ENCODE measurements at places on chromosomes 2 and 18. TPM values are rescaled to one million over a fixed set of nuclear protein-coding genes. Genes with fewer than 3 reads are reported as not detected.

Gene PAX8
- 1.0 TPM for total RNA-seq

Gene CNGA3
- under 0.01 TPM for total RNA-seq

Gene ZSWIM2
- total RNA-seq, result 0.32 TPM

DNA sequence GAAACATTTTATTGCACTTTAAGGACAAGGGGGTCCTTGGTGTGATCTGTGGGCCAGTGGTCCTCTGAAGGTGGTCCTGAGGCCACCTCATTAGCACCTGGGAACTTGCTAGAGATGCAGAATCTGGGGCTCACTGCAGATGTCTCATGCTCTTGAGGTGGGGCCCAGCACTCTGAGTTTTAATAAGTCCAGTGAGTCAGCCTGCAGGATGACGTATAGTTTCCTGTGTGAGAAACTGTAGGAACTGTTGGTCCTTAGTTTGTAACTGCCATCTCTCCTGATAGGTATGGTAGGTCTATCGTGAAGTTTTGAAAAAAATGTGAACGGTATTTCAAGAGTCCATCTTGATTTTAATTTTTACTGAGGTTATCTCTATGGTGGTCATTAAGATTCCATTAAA is 2.8 kb downstream of the TRPM8 start:
- H3K27ac ChIP-seq, result no peak overlapping the region
- no peak overlapping the region for H3K4me3 ChIP-seq
- DNase-seq, result no peak
- H3K4me1 ChIP-seq, result no peaks in the 10 kb centered on the region
- H3K36me3 ChIP-seq, result no peaks in the 10 kb centered on the region
- H3K27me3 ChIP-seq, result peaks cover 4% of the 10 kb centered on the region

DNA sequence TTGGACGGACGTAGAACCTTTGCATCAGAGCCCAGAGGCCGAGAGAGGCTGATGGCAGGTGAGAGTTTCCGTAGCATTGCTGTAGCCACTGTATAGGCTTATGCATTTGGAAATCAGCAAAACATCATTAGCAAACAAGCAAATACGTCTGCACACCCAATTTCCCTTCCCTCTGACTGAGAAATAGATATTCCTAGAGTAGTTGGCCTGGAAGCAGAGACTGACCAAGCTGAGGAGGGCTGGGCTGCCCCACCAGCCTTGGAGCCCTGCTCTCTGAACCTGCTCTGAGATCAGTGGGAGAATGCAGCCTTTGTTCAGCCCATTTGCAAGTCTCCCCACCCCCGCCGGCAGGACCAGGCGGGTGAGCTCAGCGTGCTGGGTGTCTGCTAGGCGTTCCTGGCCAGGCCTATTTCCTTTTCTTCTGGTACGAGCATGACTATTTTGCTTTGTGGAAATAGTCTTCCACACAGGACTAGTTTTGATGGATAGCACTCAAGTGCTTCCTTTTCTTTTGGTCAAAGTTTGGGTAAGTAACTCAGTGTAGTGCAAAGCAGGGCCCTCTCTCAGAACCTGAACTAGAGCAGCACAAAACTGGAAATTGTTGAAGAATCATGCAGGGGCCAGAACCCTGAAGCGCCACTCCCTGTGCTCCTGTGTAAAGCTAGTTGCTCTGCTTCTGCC is 21.9 kb upstream of the RNF149 start:
- no peaks in the 10 kb centered on the region for H3K36me3 ChIP-seq
- DNase-seq, result no peak
- H3K4me3 ChIP-seq, result no peak overlapping the region
- no peaks in the 10 kb centered on the region for H3K27me3 ChIP-seq
